ENCODE measurements at places on chromosomes 3 and 15.

DNA sequence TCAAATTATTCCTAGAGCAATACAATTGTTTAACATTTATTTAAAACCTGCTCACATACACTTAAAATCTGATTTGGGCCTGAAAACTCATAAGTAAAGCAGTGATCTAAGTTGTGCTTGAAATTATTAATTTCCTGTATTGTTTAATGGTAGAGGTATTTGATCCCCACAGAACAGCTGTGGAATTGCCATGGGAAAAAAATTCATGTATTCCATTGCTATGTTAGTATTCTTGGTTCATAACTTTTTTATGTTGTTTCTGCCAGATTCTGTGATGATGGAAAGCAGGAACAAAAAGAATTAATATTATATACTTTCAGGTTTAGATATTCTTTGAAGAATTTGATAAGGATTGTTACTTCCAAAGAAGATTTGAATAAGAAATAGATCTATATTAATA is 831.5 kb upstream of the NR2F2 start:
- H3K36me3 ChIP-seq: no peaks in the 10 kb centered on the region
- H3K27me3 ChIP-seq: no peaks in the 10 kb centered on the region
- H3K27ac ChIP-seq: no peak overlapping the region
- H3K4me1 ChIP-seq: no peaks in the 10 kb centered on the region
- no peak for DNase-seq

GRCh38 chr3:160755776-160756304 is at the start of gene PPM1L:
Gene PPM1L, plus strand, starts transcription at chr3:160756231.
- no peak for DNase-seq
- no peaks in the 10 kb centered on the region for H3K4me1 ChIP-seq
- H3K4me3 ChIP-seq: peak within 1 kb of the TSS; percentile 97
- H3K27me3 ChIP-seq: no peaks in the 10 kb centered on the region
- H3K36me3 ChIP-seq: no peaks in the 10 kb centered on the region

GRCh38 chr15:63597821-63598220 is 634 bp downstream of the FBXL22 start:
- no peaks in the 10 kb centered on the region for H3K27me3 ChIP-seq
- peaks cover 6% of the 10 kb centered on the region for H3K4me1 ChIP-seq
- DNase-seq: no peak
- H3K27ac ChIP-seq: peak overlapping the region; percentile 87
- H3K4me3 ChIP-seq: peak overlapping the region; percentile 36

DNA sequence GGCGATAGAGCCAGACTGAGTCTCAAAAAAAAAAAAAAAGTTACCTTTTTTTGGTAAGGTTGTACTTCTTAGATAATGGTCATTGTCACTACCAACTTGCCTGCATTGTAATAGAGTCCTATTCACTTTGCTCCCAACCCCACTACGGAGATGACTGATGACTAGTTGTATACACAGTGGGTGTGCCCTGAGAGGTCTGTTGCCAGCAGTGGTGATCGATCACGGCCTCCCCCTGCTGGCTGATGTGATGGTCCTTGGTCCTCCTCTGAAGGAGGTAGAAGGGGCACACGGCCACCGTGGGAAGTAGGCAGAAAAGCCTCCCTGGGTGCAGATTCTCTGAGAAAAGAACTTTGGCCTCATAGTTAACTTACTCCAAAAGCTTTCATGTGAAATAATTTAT is 10.7 kb downstream of the GCNT3 start:
- no peaks in the 10 kb centered on the region for H3K27me3 ChIP-seq
- H3K36me3 ChIP-seq: no peaks in the 10 kb centered on the region
- H3K4me1 ChIP-seq: no peaks in the 10 kb centered on the region
- H3K27ac ChIP-seq: no peak overlapping the region
- DNase-seq: no peak

GRCh38 chr3:190183121-190183520 is 62.4 kb upstream of the P3H2 start:
- H3K36me3 ChIP-seq: no peaks in the 10 kb centered on the region
- H3K27ac ChIP-seq: no peak overlapping the region
- H3K4me3 ChIP-seq: no peak overlapping the region
- no peaks in the 10 kb centered on the region for H3K27me3 ChIP-seq
- H3K4me1 ChIP-seq: no peaks in the 10 kb centered on the region

DNA sequence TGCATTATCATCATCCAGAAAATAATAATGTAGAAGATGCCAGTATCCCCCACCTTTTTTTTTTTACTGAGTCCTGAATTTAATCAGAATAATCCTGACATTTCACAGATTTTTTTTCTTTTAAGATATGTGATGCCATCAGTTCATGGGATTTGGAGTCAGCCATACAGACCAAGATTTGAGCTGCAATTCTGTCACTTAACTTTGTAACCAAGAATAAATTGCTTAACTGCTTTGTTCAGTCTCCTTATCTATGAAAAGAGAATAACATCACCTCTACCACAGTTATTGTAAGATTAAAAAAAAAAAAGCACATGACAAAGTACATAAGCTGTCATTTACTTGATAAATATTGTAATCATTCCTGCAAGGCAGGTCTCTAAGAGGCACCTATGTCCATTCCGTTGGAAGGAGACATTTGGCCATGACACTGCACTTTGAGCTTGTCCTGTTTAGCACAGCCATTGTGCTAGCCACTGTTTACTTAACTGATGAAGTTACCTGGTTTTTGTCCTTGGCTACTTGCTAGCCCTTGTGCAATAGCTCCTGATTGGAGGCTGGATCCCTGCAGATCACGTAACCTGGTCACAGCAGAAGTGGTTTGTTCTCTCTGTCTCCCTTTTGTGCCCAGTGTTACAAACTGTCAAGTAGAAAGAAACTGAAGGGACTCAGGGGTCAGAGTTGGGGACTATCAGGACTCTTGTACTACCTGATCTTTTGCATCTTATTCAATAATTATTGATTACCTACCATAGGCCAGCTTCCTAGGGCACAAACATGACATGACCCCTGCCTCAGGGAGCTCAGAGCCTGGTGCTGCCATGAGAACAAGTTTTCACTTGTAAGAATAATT is 306.0 kb downstream of the WDR72 start:
- no peaks in the 10 kb centered on the region for H3K4me1 ChIP-seq
- H3K27ac ChIP-seq: no peak overlapping the region
- H3K4me3 ChIP-seq: no peak overlapping the region
- DNase-seq: no peak
- H3K27me3 ChIP-seq: no peaks in the 10 kb centered on the region
- no peaks in the 10 kb centered on the region for H3K36me3 ChIP-seq

DNA sequence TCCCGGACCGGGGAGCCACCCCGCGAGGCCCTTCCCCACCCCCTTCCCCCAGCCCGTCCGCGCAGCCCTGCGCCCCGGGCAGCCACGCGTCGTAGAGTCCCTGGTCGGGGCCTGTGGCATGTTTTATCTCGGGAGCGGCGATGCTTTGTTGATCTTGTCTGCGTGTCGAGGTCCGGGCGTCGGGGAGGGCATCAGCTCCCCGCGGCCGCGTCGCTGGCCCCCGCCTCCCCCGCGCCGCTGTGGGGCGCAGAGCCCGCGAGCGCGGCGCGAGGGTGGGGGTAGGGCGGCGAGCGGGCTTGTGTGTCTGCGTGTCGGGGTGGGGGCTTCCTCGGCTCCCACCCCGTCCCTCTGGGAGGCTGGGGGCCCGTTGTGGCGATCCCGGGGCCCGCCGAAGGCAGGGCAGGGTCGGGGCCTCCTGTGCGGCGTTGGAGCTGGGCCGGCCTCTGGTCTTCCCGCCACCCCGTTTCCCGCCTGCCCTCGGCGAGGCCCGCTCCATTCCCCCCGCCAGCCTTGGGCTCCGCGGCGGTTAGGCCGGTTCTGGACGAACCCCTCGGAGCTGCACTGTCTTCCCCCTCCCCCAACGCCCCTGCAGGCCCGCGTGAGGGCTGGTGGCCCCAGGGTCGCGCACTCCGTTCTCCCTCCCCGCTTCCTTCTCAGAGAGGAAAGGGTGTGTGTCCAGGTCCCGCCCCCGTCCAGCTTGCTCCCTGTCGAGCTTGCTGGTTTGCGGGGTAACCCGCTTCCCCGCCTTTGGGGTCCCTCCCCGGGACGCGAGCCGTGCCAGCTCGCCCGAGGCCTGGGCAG is 695 bp downstream of the GMPS start:
- peak; percentile 34 for DNase-seq
- peak overlapping the region; percentile 88 for H3K4me3 ChIP-seq
- H3K27me3 ChIP-seq: no peaks in the 10 kb centered on the region
- H3K4me1 ChIP-seq: peaks cover 5% of the 10 kb centered on the region

Measured in breast epithelium (tissue), 4 donors.